ENCODE measurements at places on chromosomes 3 and 15.

- no peak for DNase-seq
Observed at GRCh38 chr3:117463276-117464115, 753.9 kb downstream of the TUSC7 start.

- no peak for DNase-seq
Observed at GRCh38 chr15:42353061-42353460, 6.2 kb upstream of the CAPN3 start.

- no peak for DNase-seq
Observed at GRCh38 chr3:8436661-8437287, 64.8 kb upstream of the LMCD1 start.

DNA sequence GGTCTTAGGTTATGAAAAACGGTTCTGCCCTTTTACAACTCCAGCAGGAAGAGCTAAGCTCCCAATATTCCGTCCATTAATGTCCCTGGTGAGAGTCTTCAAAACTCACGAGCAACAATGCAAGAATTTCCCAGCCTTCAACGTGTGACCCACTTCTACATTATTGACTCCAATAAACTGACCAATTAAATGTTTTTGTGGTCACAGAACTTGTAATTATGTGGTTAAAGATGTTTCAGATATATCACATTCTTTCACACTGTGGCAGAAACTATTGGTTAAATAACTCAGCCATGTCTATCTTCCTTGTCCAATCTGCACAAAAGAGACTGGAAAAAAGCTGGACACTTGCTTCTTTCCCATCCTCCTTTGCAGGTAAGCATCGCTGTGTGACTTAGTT, 286.6 kb upstream of the ADAMTS9 start:
- no peak for DNase-seq

DNA sequence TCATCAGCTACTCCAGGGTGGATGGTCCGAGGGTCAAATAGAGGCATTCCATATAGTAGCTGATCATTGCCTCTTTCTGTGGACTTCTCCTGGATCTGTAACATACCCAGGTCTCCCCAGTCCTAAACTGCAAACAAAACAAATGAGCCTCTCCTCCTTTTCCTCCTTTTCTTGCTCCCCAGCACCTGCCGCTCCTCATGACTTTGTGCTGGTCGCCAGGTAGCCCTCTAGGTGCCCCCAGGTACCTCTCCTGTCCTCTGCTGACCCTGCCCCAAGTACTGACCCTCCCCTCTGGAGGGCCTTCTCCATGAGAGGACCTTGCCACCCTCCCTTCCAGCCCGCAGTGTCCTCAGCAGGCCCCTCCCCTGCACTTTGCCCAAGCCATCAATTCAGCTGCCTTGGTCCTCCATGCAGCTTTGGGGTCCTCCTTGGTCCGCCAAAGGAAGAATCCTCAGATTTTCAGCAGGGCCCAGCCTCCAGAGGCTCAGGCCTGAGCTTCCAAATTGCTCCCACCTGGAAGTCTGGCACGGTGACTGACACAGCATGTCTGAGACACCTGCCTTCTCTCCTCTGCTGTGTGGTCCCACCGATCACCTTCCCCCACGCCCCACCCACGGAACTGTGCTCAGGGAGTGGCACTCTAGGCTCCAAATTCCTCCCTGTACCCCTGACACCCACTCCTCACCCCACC, 111.0 kb downstream of the LRRK1 start:
- DNase-seq = no peak

DNA sequence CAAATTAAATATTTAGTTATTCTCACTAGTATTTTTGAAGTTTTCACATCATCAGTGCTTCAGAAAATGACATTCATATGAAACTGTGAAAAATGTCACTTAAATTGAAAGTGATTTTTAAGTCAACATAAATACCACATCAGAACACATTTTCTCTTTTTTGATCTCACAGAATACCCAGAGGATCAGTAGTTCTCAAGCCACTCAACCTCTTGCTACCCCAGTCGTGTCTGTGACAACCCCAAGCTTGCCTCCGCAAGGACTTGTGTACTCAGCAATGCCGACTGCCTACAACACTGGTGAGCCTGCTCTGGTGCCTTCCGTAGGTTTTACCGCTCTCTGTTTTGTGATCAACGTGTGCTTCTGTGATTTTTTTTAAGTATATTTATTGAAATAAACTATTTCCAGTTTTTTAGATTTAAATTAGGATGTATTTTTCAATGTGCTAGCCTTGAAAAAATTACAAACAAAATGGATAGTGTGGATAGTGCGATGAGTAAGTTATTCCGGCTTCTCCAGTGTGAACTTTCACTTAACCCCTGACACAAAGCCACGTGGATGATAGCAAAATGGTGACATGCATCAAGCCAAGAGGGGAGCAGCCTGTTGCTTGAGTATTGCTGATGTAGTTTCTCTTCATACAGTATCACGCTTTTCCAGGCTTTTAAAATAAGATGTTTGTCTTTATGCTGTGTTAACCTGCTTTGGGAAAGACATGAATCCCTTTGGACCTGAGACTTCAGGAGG, 26.5 kb downstream of the LYSMD4 start:
- peak; percentile 31 for DNase-seq

DNA sequence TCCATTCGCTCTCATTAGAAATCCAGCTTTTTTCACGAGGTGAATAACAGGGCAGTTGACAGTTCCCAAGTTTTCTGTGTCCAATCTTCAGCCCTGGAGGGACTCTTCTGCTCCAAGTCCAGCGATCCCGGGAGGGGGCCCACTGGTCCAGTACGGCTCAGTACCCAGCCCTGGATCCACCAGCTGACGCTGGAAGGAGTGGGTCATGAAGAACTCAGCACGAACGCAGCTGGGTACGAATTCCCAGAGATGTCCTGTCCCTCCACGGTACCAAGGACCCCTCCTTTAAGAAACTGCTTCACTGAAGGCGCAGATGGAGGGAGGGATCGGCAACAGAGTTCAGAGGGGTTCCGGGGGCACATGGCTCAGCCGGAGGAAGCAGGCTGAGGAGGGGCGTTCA, 16.5 kb upstream of the CLK3 start:
- no peak for DNase-seq

DNA sequence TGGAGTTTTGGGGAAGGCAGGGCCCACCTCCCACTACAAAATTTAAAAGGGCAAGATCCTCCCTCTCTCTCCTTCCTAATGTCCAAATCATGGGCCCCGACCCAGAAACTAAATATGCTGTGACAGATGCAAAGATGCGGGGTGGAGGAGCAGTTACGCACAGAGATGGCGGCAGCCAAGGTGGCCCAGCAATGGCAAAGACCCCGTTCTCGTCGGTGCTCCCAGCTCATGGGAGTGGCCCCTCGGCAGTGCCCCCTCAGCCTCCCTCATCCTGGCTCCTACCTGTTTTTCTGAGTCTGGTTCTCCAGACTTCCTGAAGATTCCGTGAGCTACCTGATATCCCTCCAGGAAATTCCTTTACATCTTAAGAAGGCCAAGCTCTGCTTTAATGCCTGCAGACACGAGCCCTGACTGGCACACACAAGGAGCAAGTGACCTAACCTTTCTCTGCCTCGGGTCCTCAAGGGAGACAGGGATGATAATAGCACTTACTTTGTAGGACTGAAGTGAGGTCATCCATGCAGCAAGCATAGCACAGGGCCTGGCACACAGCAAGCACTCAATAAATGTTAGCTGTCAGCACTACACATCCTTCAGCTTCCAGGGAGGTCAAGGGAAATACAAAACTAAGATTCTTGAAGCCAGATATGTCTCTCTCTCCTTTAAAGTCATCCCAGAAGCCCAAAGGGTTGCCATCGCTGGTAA, 103.5 kb downstream of the LSM3 start:
- no peak for DNase-seq

DNA sequence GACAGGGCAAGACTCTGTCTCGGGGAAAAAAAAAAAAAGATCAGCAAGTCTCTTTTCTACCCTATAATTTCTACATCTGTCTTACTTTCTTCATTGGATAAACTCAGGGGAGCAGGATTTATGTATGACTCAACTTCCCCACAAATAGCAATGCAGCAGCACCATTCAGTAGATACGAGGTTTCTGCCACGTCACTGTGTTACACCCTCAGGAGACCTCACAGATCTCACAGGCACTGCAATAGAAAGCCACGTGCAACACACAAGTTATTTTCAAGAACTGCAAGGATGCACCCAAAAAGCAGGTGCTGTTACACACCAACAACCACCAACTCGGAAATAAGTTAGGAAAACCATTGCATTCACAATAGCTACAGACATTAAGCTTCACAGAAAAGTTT, 30.2 kb downstream of the TSPAN3 start:
- DNase-seq = no peak

- DNase-seq = no peak
Observed at GRCh38 chr3:50150863-50151686, 4.0 kb upstream of the SEMA3F start.

- DNase-seq = no peak
Observed at GRCh38 chr3:187122261-187122660, 17.0 kb downstream of the RPL39L start.

- no peak for DNase-seq
Observed at GRCh38 chr3:26422415-26422814, 200.2 kb upstream of the LRRC3B start.

- DNase-seq = no peak
Observed at GRCh38 chr15:73504885-73505284, 61.9 kb downstream of the REC114 start.

DNA sequence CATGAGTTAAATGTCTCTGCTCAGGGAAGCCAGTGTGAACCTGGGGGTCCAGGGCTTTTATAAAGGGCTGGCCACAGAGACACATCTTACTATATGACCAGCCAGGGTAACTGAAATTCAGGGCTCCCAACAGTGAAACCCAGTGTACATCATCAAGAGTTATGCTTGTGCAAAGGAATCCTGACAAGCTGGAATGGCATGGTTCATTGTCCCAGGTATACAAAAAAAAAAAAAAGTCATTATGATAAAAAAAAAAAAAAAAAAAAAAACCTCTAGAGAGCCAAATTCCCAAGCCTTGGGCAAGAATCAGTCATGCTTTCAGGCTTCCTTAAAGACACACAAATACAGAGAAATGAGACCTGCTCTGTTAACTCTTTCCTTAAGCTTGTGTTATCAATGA, 452.0 kb downstream of the GABRG3 start:
- DNase-seq = no peak

DNA sequence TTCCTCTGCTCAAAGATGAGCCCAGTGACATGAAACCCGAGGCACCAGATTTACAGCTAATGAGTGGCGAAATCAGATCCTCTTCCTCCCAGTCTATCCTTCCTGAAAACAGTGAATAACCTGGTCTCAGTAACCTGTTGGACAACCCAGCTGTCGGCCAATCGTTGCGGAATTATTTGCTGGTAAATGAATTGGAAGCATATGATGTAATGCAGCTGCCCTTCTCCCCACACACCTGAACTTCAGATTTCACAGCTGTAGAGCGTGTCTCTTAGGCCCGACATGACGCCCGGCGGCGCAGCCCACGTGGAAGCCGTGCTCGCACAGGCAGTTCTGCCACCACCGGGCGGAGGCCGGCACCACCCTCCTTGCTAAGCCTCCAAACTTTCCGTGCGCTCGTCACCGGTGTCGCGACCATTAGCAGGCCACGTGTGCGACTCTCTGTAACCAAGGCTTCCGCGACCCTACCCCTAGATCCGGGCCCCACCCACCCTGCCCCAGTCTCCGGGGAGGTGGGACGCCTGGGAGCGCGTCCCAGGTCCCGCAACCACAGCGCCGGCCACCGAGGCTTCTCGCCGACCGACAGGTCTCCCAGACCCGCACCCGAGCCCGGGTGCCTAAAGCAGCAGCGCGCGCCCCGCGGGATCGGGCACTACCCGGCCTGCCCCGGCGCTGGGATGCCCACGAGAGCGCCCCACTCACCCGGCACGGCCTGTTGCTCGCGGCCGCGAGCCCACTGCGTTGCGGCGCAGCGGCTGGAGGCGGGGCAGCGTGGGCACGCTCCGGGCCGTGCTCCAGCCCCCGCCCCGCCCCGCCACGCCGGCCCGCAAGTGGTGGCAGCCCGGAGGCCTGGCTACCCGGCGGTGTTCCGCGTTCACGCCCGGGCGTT, at the start of gene RIOX2:
Gene RIOX2 (minus strand): TSS at position 753 of the 889 bp plus-strand sequence. CDS start 4,838 bp downstream, outside the sequence.
- DNase-seq = peak; percentile 48

- DNase-seq = no peak
Observed at GRCh38 chr3:72536878-72537267, 311.4 kb downstream of the SHQ1 start.

GRCh38 chr3:107740992-107741896, 218.5 kb downstream of the BBX start:
- DNase-seq = peak; percentile 45

DNA sequence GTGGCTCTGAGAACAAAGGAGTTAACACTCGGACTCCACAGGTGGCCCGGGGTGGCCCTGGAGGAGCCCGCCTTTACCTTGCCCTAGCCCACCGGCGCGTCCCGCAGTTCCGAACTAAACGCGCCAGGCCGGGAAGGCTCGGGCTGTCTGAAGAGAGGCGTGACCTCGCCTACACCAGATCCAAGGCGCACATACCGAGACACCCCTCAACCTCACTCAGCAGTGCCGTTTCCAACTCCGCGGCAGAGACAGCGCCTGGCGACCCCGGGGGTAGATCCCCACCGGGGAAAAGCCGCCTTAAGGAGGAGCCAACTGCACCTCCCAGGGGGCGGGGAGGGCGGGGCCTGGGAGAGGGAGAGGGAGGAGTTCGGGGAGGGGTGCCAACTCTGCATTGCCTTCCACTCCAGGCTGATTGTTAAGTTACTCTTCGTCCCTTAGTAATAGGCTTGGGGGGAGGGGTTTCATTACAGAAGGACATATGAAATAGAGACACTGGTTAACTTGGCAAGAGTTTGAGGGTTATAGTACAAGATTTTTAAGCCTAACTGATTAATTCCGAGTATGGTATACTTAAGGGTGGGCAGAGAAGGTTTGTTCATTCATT, at the start of gene DLG1:
Gene DLG1 (minus strand): TSS at position 272 of the 604 bp plus-strand sequence. CDS start 1,408 bp downstream, outside the sequence.
- peak; percentile 82 for DNase-seq

DNA sequence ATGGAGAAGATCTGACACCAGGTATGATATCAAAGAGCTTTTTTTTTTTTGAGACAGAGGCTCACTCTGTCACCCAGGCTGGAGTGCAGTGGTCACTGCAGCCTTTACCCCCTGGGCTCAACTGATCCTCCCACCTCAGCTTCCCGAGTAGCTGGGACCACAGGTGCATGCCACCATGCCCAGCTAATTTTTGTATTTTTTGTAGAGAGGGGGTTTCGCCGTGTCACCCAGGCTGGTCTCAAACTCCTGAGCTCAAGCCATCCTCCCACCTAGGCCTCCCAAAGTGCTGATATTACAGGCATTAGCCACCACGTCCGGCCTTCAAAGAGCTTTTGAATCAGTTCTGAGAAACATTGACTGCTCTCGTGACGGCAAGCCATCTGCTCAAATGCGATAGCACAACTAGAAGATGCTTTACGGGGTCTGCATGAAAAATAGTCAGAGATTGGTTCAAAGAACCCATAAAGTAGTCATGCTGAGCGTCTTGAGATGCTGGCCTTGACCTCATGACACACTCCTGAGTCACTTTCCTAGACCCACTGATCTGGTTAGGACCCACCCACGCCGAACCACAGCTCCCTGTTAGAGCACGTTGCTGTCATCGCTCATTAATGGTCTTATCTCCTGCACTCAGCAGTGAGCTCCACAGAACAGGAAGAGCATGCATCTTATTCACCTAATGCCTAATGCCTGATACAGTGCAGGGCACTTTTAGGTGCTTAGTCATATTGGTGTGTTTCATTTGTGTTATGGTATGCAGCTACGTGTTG, 57.0 kb upstream of the NR2F2 start:
- DNase-seq = no peak

All from CD8-positive, alpha-beta T cell (primary cell).